ENCODE measurements at places on chromosomes 3 and 15.

DNA sequence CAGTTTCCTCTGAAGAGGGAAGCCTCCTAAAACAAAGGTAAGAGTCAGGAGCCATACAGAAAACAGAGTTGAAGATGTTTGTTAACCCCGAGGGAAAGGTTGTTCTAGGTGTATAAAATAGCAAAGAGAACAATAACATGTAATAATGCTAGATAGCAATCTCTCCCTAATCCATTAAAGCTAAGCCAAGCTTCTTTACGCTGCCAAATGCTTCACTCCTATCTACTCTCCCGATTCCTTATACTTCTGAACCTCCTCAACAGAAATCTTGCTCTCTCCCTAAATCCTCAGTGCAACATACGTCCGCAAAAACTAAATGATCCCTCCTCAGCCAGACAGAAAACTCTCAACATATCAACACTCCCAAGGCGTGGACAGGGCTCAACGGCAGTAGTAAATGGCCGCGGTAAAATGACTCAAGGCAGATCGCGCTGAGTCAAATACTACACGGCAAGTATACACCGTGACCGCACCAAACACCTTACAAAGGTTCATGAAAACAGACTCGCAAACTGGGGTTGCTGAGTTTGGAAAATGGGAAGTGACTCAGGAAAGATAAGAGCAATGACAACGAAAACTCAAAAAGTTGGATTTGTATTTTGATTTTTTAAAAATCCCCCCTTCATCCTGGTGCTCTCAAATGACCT is 682 bp downstream of the CLDND1 start:
- peak; percentile 72 for DNase-seq

DNA sequence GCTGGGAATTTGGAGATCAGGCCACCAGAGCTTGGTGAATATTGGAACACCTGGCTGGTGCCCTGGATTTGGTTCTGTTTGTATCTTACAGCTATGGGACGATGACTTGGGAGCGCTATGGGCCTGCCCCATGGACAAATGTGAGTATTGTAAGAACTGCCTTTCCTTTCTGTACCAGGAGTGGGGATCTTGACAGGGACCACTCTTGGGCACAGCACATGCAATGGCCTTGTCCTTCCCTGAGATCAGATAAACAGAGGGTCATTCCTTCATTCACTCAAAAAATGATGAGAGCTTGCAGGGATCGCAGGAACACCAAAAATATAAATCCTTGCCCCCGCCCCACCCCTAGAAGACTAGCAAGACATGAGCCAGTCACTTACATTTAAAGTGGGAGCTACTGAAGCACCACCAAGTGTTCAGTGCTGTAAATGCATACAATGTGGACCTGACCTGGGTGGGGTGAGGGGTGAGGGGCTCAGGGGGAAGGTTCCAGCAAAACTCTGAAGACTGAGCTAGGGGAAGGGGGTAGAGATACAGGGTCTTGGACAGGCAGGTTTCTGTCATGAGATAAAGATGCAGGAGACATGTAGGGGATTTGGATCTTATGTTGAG is 2.7 kb upstream of the CRELD1 start:
- no peak for DNase-seq

- DNase-seq, result no peak
Measured at GRCh38 chr3:185137821-185138220, 15.0 kb downstream of the C3orf70 start.

GRCh38 chr15:74444106-74445062 is 10.6 kb upstream of the SEMA7A start:
- DNase-seq, result no peak

- DNase-seq, result no peak
Measured at GRCh38 chr3:12924437-12924836, 83.1 kb upstream of the RPL32 start.

DNA sequence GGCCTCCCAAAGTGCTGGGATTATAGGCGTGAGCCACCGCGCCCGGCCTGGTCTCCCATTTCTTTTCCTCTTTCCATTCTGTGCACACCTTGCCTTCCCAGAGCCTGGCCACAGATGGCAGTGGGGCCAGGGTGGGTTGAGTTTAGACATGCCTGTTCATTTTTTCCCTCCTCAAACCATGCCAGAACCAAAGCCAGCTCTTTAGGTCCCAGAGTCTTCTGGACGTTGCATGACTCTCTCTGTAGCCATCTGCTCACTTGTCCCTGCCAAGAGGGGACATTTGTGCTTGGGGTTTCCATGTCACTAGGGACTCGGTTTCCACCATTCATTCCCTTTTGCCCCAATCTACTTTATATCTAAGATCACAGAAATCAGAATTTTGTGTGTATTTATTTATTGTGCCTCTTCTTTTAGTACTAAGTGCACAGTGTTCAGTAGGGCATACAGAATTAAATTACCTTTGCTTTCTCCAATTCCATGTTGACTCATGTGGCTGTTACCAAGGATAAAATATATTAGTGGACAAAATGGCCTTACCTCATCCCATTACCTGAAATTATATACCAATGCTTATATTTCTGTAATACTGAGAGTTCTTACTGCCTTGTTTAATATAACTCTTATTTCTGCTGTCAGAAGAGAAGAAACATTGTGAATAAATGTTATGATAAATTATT is 49.6 kb downstream of the USP13 start:
- no peak for DNase-seq

GRCh38 chr15:87416591-87417257 is 839.8 kb downstream of the NTRK3 start:
- DNase-seq, result no peak

DNA sequence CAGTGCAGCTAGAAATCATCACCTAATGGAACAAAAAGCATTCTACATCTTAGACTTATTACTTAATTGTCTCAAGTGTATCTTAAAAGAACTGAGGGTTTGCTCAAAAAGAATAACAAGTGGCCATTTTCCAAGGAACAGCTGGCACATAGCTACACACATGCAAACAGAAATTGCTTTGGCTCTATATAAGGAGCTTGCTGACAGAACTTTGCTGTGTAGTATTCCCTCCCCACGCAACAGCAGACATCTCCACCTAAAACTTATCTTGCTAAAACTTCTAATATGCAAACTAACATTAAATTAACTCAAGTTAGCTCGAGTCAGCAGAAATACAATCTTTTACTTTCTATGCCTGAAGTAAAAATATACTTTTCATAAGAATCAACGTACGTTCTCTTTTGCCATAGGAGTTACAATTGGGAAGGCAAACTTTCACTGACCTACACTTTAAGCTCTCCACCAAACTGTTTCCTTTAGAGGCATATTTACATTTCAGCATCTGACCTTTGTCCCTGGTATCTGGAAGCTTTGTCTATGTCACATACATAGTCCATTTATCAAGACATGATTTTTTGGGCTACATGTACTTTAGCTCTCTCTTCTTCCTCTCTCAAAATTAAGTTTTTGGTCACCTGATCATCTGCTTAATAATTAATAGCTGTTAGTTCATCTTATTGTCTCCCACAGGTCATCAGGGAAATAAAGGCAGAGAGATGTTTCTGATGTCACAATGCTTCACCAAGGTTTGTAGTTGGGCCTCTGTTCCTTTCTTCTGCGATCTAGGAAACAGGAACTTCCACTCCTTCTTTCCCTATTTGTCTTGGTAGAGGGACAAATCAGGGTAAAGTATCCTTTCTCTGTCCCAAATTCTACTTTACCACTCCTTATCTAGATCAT is 163.4 kb upstream of the AGTR1 start:
- no peak for DNase-seq

DNA sequence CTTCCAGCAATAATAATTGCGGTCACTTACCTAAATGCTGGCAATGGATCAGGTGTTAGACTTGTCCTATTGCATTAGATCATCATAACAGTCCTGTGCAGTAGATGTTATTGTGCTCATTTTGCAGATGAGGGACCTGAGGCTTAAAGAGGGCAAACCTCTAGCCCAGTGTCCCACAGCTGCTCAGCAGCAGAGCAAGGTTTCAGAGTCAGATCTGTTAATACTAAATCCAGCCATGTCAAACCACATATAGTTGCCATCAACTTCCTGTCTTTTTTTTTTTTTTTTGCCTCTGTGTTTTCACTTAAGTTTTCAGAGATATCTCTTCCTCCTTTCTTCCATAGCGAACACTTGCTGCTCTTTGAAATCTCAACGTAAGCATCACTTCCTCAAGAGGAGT is 12.1 kb downstream of the FEZF2 start:
- no peak for DNase-seq

DNA sequence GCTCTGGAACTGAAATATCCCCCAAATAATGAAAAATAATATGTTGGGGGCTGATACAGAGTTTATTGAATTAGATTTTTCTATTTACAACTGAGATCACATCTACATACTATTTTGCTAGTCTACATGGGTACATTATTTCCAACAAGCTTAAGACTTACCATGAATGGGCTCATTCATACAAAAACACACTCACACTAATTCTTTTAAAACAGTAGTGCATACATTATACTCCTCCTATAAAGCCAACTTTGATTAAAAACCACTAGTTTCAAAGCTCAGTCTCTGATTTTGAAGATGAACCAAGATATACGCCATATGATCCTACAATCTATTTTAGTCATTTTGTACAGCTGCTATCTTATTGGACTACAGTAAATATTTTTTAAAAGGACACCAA is 24.9 kb downstream of the TSPAN3 start:
- DNase-seq, result no peak

DNA sequence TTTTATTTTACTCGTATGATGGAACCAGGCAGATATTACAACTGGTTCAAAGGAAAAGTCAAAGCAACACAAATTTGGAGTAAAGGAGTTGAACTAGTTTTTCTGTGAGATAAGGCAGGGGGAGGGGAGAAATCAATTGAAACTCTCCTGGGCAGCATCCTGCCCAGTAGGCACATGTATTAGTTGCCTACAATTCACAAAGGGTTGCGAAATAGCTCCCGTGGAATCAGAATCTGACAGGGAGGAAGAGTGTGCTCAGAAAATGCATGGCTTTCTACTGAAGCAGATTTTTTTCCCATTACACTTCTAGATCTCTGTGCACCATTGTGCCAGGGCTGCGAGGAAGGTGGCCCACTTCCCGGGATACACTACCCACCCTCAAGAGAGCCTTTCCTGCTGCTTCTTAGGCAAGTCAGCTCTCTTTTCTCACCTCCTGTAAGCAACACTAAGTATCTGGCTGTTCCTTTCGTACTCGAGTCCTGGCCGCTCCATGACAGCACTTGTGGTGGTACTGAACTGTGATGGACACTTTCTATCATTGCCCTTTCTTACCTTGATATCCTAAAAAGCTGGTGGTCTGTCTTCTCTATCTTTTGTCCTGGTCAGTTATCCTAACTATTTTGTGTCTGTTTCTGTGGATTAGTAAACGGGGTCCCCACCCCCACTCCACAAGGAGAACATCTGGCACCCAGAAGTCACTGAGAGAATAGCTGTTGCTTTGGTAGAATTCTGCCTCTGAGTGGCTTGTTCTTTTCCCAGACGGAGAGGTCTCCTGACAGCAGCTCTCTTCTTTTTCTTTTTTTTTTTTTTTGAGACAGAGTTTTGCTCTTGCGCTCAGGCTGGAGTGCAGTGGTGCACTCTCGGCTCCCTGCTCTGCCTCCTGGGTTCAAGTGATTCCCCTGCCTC is 74.8 kb downstream of the RPL39L start:
- DNase-seq, result no peak

DNA sequence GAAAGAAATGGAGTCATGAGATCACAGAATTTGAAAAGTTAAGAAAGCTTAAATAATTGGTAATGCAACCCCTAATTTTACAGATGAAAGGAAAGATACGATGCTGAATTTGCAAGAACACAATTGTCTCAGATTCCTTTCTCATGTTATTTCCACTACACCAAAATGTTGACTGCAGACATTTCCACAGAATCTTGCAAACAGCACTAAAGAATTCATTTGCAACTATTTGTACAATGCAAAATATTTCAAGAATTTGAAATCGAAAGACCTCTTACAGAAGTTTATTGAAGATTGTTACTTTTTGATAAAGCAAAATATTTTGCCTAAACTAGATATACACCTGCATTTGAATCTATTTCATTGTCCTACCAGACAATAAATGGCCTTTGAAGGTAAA is 194.1 kb upstream of the KCNMB2 start:
- DNase-seq, result no peak

DNA sequence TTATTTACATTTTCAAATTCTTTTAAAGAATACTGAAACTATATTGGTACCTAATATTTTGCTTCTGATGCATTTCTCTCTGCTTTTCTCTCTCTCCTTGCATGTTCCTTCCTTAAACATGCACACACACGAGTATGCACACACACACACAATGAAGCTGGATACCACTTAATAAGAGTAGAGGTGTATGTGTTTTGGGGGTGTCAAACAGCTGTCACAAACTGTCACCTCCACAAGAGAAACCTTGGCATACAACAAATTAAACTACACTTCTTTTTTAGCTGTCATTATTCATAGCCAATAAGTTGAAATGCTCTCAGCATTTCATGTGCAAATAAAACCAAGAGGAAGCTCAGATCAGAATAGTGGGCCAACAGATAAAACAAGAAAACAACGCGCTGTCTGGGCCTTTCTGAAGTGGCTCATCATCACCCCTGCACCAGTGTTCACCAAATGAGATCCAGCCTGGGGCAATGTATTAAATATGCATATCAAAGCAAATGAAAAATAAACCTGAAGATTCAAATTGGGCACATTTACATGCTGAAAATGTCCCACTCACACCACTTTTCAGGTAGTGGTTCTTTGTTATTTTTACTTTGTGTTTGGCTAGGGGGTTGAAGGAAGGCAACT is 9.7 kb downstream of the MEIS2 start:
- no peak for DNase-seq

DNA sequence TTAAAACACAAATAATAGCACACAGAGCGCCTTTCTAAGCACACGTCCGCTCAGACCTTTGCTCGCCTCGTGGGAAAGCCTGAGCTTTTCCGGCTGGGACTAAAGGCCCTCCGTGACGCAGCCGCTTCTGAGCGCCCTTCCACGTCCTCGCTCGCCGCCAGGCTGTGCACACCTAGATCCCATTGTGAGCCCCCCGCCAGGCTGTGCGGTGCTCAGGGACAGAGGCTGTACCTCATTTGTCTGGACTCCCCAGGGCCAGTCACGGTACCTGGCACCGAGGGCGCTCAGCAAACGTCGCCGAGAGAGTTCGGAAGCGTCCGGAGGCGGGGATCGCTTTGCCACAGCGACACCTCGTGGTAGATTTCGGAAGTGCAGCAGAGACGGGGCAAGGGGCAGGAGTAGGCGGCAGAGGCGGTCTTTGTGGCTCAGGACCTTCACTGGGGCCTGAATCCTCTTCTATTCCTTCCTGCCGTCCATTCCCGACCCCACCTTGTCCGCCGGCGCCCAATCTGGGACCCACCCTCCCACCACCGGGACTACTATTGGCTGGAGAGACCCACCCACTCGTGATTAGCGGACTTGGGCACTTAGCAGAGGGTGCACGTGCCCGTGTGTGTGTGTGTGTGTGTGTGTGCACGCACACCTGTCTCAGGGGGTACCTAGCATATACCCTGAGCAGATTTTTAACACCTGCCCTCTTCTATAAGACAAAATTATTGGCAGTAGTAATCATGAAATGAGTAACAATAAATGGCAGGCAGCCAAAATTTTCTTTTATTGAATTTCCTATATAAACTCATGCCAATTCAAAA is 65.6 kb downstream of the RHCG start:
- DNase-seq, result peak; percentile 86
